Vagina (tissue), 2 donors: ENCODE measurements at places on chromosomes 13 and 19.

- DNase-seq: no peak
Measured at GRCh38 chr13:104460554-104460953, 1394.3 kb upstream of the SLC10A2 start.

DNA sequence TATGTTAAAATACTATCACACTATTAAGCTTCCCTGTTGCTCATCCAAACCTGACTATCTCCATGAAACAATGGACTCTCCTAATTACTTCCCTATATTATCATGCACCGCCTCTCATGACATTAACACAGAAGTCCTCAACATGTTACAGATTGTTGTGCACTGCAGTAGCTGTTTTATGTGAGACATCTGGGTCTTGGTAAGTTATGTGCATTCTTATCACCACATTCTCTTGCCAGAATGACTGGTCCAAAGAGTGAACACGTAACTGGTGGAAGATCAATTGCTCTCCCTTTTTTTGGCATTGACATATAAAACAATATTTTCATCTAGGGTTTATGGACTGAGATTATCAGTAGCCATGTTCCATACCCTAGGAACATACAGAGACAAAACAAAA, 59.4 kb downstream of the POSTN start:
- DNase-seq: no peak

DNA sequence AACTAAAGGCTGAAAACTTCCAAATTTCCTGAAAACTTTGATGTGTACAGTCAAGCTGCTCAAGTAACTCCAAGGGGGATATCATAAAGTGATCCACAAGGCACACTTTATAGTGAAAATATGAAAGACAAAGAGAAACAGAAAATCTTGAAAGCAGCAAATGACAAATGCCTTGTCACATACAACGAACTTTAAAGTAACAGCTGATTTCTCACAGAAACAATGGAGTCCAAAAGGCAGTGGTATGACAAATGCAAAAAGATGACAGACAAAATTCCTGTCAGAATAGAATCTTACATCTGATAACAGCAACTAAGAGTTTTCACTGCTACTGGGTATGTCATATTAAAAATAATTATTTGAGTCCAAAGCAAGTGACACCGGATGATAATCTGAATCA, 1602.3 kb upstream of the PRR20A start:
- DNase-seq: no peak

DNA sequence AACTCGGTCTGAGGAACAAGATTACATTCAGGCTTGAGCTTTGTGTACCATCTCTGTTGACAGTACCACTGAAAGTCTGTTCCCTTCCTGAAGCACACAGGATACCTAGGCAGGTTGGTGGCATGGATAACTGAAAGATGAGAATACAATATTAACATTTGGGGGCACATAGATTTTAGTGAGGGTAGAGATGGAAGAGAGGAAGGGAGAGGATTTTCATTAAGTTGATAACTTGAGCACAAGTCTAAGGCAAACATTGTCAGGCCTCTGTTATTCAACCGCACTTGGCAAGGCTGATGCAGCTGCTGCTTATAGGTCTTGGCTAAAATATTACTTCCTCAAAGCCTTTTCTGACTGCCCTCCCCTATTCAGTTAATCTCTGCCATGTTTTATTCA, 10.9 kb downstream of the MIR17HG start:
- DNase-seq: no peak

DNA sequence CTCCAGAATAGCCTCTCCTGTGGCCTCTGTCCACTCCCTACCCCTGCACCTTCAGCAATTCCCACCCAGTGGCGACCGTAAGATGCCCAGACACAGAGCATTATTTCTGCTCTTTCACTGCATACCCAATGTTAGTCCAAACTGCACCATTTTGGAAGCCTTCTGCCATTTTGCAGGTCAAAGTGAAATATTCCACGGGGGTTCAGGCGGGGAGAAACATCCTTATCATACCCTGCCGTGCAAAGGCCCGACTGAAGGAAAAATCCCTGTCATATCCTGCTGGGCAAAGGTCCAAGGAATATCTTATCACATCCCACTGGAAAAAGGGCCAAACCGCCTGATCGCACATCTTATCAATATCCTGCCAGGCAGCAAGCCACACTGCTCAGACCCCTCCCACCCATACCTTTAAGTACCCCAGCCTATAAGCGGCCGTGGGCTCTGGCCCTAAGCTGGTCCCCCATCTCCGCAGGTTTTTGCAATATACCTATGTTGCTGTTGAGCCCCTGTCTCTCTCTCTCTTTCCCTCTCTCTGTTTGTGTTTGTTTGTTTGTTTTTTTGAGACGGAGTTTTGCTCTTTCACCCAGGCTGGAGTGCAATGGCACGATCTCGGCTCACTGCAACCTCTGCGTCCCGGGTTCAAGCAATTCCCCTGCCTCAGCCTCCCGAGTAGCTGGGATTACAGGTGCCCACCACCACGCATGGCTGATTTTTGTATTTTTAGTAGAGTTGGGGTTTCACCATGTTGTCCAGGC, 18.2 kb downstream of the CLEC11A start:
- no peak for DNase-seq

DNA sequence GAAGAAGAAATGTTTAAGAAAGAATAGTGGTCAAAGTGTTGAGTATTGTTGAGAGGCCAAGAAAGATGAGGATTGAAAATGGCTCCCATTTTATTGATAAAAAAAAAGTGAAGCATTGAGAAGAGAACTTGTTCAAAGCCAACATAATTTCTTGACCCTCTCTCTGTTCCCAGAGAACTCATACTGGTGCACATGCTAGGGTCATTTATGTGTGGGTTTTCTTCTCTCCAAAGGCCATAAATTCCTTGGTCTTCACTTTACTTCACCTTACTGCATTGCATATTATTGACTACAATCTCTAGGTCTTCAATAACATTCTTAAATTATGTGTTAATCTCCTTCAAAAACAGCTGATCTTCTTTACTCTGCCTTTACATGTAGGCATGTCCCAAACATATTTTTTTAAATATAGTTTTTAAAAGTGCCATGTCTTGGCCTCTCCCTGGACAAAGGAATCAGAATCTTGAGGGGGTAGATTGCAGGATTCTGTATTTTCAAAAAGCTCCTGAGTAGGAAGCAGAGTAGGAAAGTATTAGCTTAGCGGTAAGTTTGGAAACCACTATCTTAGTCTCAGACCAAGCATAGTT, 1.8 kb upstream of the FNDC3A start:
- DNase-seq: no peak

GRCh38 chr19:28730791-28731512, 482.0 kb downstream of the UQCRFS1 start:
- no peak for DNase-seq

DNA sequence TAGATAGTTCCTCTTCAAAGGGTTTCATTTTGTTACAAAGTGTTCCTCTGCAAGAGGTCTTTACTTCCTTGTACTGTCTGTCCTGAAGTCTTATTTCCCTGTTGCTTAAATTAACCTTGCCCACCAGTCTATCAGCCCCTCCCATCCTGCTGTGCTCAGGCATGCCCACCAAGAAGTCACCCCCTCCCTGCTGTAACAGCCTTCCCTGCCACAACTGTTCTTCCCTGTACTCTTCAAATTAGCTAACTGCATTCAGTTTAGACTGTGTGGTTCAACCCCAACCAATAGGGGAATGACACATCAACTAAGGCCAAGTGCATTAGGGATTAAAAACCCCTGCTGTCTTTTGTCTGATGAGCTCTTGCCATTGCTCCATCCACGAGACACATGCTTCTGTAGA, 34.4 kb upstream of the ZNF562 start:
- DNase-seq: no peak

GRCh38 chr13:50866817-50867636, 23.5 kb upstream of the DLEU7 start:
- DNase-seq: no peak

DNA sequence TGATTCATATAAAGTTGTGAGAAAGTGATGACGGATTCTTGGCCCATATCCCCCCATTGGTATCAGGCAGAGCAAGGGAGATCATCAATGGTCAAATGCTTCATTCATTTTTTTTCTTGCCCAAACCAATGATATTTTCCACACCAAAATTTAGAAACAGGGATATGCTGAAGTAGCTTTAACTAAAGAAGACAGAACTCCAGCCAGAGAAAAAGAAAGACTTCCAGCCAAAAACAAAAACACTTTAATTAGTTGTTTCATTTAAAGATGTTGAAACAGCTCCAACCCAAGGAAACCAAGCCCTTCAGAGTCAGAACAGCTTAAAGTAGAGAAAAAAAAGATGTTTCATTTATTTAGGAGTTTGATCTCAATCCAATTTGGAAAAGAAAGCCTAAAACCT, 358.9 kb upstream of the NBEA start:
- DNase-seq: no peak
